ENCODE measurements at places on chromosomes 7 and 10.
A peak's percentile ranks its signal among the peaks of the same experiment; 100 is the strongest.

GRCh38 chr10:67657775-67658174 is 38.2 kb downstream of the CTNNA3 start:
- no peak for DNase-seq

GRCh38 chr7:76428149-76428823 is 3.5 kb downstream of the ZP3 start:
- no peak for DNase-seq

DNA sequence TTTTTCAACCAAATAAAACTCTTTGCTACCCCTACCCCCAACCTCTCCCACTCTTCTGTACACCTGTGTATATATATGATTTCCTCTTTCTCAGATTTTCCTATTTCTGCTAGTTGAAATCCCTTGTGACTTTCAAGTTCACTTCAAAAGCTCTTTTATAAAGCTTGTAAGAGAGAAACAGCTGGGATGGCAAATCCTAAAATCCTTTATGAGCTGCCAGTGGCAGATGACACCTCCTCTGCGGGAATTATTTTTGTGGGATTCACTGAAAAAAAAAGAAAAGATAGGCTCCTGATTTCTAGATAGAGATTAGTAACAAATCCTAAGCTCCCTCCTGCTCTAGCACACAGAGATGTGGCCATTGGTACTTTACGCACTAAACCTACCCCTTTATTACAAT is 92.9 kb downstream of the AHR start:
- DNase-seq: no peak

DNA sequence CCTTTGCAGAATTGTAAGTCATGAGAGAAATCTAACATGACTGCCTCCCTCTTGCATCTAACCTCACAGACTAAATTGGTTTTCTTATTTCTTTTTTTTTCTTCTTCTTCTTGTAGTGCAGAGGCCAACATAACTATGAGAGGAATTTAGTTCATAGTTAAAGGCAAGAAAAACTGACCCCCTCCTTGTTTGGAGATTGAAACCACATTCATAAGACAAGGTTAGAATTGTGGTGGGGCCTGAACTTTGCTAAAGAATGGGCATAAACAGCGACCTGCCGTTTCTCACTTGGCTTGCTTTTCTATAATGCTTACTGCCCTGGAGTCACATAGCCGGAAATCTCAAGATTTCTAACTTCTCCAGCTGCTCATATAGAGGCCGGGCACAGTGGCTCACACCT is 2.4 kb upstream of the POLM start:
- DNase-seq: no peak

- no peak for DNase-seq
Observed at GRCh38 chr7:87369216-87369615, 23.8 kb downstream of the CROT start.

DNA sequence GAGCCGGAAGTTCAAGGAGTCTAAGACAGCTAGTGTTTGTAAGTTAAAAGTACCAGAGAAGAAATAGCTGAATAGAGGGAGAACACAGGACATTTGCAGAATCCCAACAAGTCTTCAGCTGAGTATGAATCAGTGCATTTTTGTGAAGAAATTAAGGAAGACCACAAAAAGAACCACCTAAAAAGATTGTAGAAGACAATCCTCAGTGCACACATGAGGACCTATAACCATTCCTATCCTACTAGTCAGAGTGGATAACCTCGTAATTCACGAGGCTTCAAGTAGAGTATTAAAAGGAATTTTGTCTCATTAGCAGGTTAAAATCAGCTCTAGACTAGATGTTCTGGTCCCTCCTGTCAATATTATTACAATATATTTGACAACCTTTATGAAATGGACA is 295.4 kb upstream of the KAT6B start:
- DNase-seq: no peak

DNA sequence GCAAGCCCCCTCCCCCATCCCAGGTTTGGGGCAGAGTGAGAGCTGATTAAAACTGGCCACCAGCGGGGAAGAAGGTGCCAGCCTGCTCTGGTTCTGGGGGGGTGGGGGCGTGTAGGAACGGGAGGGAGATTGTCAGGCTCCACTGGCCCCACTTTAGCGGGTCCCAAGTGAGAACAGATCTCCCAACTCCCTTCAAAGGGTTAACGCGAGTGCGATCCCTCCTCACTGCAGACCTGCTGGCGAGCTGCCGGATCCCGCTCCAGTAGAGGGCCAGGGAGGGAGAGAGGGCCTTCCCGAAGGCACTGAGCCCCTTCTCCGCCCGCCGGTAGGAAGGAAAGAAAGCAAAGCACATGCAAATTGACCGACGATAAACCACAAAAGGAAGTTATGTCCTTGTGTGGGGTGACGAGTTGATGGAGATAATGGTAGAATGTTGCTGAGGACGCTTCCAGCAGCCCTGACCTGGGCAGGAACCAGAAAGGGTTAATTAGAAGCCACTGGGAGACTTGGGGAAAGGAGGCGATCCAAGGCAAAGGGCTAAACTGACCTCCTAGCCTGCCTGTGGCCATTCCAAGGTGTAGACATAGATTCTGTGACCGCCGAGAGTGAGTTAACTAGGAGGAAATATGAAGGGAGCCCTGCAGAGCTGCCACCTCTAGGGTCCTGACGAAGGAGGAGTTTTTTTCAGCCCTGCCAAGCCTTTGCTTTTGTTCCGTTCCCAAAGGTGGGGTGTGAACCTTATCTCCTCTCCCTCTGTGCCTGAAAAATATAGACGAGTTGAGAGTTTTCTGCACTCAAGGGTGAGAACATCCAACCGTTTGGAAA is 1.5 kb downstream of the NRG3 start:
- DNase-seq: no peak

DNA sequence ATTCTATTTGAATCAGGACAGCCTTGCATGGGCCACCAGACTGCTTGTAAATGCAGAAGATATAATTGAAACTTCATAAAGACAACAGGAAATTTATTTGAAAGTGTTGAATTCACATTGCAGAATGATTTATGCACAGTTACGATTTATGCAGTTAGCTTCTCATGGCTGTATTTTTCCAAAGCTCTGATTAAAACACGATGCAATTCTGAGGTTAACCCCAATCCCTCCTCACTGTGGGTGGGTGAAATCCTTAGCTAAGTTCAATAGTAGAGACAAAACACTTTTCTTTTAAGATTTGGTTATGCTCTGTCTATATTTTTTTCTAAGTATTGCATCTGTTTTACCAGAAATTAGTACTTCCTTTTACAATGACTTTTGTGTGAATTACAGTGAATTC is 728.8 kb upstream of the IGFBP3 start:
- DNase-seq: no peak

DNA sequence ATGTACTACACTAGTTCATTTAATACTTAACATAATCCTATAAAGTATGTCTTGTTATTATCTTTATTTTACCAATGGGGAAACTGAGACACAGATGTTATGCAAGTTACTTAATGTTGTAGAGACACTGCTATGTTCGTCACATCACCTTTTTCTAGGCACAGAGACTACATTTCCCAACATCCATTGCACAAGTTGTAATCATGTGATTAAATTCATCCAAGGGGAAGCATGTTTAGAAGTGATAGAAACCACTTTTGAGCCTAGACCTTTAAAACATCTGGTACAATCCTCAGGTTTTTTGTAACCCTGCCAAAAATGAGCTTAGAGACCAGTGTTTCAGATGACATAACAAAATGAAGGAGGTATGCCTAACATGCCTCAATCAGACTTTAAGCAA is 386.8 kb upstream of the HPS1 start:
- DNase-seq: no peak

DNA sequence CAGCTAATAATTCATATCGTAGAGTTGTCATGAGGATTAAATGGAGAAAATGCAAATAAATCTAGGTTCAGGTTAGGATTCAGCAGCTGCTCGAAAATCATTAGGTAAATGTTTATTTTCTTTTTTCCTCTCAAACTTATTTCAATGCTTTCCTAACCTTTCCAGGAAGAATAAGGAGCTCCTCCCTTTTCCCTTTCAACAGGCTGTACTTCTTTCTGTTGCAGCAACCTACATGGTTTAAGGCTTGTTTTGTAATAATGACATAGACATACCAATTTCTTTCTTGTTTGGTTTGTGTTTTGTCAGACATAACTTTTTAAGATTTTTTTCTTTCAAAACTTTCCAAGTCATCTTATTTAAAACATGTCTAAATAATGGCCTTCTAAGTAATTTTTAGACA is 18.2 kb downstream of the GPR141 start:
- no peak for DNase-seq

DNA sequence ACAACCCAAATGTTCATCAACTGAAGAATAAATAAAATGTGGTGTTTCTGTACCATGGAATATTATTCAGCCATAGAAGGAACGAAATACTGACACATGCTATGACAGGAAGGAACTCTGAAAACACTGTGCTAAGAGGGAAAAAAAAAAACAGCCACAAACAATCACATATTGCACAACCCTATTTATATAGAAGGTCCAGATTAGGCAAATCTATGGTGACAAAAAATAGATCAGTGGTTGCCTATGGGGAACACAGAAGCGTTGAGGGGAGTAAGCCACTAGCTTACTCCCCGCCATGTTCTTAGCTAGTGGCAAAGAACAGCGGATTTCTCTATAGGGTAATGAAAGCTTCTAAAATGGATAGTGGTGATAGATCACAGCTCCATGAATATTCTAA is 198.4 kb downstream of the TPST1 start:
- no peak for DNase-seq

- DNase-seq: peak; percentile 10
Observed at GRCh38 chr10:33570495-33570894, 236.0 kb upstream of the NRP1 start.

DNA sequence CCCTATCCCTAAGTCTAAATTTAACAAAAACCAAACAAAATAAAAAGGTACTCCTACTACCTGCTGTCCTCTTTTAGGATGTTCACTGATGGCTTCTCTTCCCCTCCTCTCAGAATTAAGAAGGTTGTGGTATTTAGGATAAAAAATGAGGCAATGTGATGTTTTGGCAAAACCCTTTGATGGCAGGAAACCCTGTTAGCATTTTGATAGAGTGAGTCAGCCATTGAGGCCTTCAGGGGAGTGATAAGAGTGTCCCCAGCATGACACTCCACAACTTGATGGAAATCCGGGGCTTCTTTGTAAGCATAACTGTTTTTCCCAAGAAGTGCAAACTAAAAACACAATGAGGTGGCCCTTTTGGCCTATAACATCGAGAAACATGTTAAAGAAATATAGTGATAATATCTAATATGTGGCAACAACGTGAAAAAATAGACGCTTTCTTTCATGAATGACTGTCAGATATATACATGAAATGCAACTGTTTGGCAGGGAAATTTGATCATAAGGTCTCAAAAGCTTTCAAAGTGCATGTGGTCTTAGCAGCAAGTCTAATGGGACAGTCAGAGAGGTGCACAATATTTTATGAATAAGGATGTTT is 55.0 kb downstream of the PRTFDC1 start:
- DNase-seq: no peak

DNA sequence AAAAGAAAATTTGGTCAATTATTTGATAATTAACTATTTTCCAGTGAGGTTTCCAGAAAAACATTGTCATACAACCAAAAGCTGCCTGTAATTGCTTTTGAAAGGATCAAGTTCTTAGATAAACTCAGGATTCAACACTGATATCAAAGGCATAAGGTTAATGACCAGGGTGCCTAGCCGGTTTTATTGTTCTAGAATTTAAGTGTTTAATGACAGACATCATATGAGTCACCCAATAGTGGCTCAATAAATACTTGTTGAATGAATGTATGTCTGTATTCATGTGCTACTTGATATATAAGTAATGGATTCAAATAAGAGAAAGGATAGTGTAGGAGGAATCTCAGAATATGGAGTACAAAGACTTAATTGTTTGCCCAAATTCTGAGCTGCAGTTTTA is 196.1 kb upstream of the LRGUK start:
- DNase-seq: no peak

GRCh38 chr10:74488907-74489306 is 337.5 kb upstream of the KAT6B start:
- no peak for DNase-seq

- peak; percentile 91 for DNase-seq
Observed at GRCh38 chr10:79068562-79069324, at the start of gene ZMIZ1. Gene ZMIZ1 (plus strand): TSS chr10:79068966. CDS start chr10:79201633, 132,667 bp downstream.

- DNase-seq: peak; percentile 32
Observed at GRCh38 chr10:43350156-43350555, 21.3 kb upstream of the FXYD4 start.

Measured in transverse colon (tissue), 4 donors.